ENCODE measurements at places on chromosomes 12 and 14.

DNA sequence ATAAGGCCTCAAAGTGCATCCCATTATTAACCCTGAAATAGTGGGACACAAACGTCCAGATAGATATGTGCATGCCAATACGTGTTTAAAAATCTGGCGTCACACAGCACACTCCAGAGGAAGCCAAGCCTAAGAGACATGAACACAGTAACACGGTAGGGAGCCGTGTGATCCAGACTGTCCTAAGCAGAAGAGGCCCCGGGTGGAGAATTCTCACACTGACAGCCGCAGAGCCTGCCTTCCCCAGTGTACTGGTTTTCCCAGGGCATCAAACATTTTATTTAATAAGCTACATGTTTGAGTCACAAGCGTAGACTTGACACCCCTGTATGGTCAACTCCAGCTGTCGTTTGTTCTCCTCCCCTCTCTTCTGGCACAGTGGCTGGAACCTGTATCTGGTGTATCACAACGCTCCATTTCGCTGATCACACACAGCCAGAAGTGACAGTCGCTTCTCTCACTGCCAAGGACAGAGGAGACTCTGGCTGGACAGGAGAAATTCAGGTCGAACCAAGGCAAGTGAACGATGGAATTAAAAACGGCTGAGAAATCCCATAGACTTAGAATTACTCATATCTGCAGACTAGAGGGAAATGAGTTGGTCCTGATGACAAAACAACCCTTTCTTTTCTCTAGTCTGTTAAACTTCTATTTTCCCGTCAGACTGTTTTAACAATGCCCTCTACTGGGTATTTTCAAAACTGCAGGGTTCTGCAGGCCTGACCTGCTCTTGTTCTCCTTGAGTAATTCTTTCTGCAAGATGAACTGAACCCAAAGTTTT is 359.9 kb downstream of the RGS6 start:
- peak; percentile 5 for DNase-seq

- DNase-seq = no peak
Measured at GRCh38 chr12:66340131-66340530, 37.8 kb downstream of the HELB start.

DNA sequence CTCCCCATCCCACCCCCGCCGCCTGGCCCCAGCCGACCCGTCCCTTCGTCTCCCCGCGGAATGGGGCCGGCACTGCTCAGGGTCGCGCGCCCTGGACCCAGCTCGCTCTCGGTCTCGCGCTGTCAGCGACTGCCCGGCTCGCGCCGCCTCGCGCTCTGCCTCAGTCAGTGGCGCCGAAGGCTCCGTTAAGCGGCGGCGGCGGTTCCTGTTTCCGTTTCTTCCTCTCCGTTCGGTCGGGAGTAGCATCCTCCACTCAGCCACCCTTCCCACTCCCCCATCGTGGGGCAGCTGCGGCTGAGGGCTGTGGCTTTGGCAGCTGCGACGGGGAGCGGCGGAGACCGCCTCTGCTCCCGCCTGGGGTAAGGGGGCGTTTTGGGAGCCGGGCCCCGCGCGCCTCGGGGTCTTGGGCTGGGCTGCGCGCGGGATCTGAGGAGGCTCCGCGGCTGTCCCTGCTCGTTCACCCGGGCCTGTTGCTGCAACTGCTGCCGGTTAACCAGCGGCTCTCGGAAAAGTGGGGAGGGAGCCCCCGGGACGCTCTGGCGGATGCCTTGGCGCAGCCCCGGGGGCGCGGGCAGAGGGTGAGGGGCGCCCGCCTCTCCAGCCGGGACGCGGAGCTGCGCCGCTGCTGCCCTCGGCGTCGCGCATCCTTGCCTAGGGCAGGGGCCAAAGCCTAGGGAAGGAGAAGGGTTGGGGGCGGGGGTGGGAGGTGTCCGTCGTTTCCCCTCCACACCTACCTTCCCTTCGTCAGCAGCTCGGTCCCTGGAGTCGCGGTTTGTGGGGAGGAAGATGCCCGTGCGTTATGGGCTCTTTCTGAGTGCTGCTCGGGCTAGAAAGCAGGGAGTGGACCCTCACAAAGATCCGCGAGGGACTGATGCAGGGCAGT is 567 bp downstream of the FUT8 start:
- DNase-seq = peak; percentile 22

DNA sequence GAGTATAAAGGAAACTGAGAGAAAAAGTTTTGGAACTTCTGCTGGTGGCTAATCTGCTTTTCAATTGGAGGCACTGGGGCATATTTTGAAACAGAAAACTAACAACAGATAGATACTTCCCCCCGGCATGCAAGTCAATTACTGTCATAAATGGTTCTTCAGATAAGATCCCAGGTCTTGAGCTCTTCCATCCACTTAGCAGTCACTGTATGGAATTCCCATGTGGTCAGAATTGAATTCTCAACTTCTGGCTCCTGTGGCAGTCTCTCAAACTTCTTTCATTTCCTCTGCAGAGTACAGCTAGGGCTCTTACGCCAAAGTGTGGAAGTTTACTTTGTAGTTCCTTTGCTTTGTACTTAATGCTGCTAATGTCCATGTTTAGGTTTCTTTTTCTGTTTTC is 452.2 kb downstream of the IPO8 start:
- DNase-seq = no peak

Measured in CD4-positive, alpha-beta T cell treated with Interleukin-21 for 1 hour (primary cell).